ENCODE measurements at places on chromosomes 5 and 9.

- DNase-seq = no peak
These were observed 49.5 kb downstream of the NR3C1 start for GRCh38 chr5:143354025-143354424.

- no peak for DNase-seq
These were observed 213.9 kb downstream of the TMEM167A start for GRCh38 chr5:82863266-82863665.

- no peak for DNase-seq
These were observed 32.0 kb downstream of the DAPK1 start for GRCh38 chr9:87529671-87530070.

DNA sequence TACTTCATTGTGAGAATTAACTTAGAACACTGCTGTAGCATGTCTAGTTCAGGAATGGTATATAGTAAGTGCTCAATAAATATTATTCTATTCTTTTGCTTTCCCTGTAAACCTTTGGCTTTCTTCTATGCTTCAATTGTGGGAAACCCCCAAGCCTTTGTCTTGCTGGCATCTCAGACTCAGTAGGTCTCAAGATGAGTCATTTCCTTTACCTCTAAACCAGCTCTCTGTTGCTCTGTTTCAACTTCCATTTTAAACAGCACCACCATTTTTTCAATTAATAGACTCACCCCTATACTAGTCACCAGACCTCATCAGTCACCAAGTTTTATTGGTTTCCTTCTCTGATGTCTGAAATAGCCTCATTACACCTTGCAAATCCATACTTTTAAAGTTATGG, 43.5 kb downstream of the DMAC1 start:
- DNase-seq = no peak
